ENCODE measurements at places on chromosomes 1 and 21.

GRCh38 chr1:211631168-211631567 lies 44.3 kb downstream of the NEK2 start:
- no peak for DNase-seq

DNA sequence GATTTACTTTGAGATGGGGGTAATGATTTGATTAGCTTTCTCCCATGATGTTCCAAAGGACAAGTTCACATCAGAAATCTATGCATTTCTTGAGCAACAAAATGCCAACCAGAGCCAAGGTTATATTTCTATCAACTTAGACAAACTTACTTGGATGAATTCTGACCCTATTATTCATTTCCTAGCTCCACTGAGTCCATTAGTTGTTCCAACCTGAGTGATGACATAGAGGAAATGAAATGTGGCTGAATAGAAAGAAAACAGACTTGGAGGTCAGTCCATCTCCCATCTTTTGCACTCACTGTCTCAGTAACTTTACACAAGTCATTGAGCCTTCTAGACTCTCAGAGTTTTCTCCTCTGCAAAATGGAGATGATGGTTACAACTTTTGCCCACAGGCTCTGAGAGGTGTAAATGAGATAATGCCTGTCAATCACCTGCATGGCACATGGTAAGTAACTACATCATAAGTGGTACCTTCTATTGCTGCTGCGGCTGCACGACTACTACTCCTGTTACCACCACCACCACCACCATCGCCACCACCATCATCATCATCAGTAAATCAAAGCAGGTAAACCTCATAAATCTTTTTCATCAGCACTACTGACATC lies 98.2 kb downstream of the PTPN14 start:
- DNase-seq: no peak

DNA sequence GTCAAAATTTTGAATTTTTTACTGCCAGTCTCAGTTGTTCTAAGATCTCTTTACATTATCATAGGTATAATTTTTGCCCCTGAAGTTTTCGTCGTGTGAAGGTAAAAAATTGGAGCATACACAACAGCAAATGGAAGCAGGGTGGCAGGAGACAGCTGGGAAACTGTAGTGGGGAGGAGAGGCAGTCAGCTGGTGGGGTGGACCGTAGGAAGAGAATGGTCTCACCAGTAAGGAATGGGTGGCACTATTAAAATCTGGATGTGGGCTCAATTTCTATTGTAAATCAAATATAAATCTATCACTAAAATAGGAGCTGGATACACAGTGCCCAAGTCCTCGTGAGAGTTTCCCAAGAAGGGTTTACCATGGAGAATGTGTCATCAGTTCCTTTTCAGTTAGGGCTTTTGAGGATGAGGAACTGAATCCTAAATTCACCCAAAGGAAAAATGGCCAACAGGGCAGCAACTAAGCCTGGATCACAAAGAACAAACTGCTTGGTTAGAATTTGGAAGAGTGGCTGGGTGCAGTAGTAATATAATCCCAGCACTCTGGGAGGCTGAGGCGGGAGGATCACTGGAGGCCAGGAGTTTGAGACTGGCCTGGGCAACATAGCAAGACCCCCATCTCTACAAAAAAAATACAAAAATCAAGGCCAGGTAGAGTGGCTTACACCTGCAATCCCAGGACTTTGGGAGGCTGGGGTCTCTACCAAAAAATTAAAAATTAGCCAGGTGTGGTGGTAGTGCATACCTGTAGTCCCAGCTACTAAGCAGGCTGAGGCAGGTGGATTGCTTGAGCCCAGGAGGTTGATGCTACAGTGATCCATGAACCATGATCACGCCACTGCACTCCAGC lies 10.5 kb upstream of the IRF2BP2 start:
- DNase-seq: no peak

DNA sequence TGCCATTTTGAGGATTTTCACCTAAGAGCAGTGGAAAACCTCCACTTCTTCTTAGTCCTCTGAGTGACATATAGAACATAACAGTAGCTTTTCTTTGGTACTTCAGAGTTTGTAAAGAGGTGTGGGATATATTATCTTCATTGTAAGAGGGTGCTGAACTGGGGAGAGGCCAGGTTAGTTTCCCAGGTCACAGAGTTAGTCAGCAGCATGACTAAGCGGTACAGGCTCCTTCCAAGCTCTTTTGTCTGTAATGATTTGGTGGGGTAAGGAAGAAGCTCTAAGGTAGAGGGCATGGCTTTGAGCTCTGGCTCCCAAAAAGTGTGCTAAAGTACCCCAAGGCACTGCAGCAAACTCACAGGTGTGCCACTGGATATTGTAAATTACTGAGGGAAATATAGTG lies 325.0 kb upstream of the PLXNA2 start:
- no peak for DNase-seq

DNA sequence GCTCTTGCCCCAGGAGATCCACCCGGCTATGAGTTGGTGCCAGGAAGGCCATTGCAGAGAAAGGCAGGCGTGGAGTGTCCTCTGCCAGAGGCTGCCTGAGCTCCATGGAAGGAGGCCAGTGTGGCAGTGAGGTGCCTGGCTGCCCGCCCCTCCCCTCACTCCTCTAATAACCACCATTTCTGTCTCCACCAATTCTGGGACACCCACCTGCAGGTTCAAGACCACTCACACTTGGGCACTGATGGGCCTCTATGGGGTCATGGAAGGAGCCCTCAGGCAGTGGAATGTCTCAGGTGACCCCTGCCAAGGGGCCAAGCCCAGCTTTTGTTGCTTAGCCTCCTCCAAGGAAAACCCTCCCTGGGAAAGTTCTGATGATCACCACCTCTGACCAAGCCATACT lies 731.6 kb downstream of the MATN1 start:
- DNase-seq: no peak
